ENCODE measurements at places on chromosomes 4 and X.

DNA sequence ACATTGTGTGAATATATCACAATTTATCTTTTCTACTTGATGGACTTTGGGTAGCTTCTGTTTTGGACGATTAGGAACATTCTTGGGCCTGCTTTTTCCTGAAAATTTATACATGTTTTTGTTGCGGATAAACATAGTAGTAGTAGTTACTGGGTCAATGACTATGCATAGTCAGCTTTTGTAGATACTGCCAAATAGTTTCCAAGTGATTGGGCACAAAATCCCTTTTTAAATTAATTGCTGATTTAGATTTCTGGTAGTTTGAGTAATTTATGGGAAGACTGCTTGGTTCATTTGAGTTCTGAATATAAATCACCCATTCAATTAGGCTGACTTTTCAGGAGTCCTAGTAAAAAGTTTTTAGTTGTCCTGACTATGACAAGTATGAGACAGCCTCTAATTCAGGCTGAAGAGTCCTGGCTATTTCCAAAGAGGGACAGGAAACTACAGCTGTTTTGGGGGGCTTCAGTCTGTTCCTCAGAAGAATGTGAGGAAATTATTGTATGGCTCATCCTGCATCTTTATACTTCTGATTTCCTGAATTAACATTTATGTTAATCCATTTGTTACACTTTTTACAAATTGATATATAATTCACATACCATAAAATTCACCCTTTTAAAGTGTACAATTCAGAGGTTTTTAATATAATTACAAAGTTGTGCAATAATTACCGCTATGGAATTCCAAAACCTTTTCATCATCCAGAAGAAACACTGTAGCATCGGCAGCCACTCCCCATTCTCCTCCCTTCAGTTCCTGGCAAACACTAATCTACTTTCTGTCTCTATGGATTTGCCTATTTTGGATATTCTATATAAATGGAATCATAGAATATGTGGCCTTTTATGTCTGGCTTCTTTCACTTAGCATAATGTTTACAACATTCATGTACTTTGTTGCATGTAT, 14.2 kb downstream of the LRP2BP start:
- no peak for DNase-seq

DNA sequence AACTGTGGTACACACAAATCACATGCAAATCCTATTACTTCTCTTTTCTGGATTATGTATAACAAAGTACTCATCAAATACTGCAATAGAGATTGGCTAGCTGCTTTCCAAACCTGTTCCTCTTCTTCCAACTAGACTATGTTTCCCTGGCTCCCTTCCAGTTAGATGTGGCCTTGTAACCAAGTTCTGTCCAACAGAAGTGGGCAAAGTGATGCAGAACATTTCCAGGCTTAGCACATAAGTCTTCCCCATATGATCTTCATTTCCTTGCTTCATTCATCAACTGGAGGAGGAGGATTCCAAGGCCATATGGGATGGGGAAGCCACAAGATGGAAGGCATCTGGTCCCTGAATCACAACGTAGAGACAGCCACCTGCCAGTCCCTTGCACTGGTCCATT, 8.0 kb downstream of the SLC9A7 start:
- no peak for DNase-seq

DNA sequence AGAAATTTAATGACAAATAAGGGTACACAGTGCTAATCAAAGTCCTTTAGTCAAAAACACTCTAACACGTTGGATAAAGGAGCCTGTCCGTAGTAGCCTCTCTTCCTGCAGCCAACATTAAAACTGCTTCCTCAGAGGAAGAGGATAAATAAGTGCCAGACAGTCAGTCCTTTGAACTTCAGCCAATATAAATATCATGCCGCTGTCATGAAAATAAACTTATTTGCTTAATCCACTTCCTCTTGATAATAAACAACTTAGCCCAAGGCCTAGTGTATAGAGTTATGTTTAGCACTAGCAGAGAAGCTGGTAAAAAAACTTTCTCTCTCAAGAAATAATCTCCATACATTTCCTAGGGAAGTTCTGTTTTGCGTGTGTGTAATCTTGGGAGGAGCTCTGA, 196.7 kb downstream of the HS3ST1 start:
- no peak for DNase-seq

DNA sequence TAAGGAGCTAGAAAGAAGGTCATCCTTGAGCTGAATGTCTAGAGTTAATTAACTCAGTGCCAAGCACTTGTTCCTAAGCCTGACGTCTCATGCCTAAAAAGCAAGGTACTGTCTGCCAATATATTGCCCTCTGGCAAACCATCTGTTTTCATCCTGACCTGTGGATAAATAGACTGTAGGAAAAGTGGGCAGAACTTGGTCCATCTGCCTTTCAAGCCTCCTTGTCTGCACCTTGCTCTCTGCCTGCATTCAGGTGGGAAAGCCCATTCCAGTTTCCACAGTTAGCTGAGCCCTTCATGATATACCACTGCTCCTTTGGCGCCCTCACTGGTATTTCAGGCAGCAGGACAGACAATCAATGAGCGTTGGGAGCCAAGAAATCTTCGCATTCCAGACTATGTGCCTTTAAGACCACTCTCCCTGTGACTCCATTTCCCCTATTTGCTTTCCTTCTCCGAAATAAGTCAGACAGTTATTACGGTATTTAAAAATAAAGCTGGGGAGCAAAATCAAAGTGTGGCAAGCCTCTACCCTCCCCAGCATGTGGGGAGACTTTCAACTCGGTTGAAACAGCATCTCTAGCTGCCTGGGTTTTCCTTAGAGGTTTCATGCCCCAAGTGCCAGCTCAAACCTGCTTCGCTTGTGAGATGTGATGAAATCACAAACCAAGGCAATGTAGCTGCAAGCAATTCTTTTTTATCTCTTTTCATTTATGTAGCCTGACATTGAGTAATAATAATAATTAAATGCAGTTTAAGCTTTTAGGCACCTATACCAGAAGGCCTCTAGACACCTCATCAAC, 2.5 kb upstream of the CCDC149 start:
- no peak for DNase-seq

DNA sequence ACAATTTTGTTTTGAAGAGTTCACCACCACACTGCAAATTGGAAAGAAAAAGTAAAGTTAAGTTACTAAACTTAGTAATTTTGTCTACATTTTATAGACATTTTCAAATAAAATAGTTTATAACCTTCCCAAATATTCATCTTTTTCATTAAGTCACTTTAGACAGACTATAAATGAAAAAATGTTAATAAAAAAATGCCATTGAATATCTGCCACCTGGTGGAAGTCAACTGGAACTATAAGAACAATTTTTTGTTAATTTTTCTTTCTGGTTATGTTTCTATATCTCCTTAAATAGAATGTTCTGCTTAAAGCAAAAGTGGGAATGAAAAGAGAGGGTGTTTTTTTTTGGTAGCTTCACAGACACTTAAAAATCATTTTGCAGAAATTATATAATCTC, 534.4 kb upstream of the PCDH10 start:
- DNase-seq, result no peak

GRCh38 chr4:108094131-108094530, 74.6 kb downstream of the LEF1 start:
- no peak for DNase-seq

GRCh38 chrX:47047989-47048388, 30.3 kb upstream of the RGN start:
- DNase-seq, result no peak

DNA sequence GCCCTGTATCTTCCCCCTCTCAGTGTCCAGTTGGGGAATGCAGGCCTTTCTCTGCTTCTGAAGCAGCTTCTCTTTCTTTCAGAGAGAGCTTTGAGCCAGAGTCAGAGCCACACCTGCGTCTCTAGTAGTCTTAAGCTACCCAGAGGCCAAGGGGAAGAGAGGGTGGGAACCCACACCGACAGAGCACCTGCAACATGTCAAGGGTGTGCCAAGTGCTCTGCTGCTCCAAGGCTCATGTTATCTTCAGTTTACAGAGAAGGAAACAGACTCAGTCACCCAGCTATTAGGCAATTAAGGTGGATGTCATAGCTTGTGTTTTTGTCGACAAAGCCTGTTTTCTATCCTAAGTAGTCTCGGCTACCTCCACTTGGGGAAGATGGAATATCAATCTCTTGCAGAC, 22.7 kb upstream of the RNF212 start:
- DNase-seq, result no peak

GRCh38 chr4:53586121-53586816, 5.0 kb downstream of the LNX1 start:
- DNase-seq, result peak; percentile 82

GRCh38 chr4:113146876-113147358, 97.5 kb downstream of the ANK2 start:
- DNase-seq, result no peak

DNA sequence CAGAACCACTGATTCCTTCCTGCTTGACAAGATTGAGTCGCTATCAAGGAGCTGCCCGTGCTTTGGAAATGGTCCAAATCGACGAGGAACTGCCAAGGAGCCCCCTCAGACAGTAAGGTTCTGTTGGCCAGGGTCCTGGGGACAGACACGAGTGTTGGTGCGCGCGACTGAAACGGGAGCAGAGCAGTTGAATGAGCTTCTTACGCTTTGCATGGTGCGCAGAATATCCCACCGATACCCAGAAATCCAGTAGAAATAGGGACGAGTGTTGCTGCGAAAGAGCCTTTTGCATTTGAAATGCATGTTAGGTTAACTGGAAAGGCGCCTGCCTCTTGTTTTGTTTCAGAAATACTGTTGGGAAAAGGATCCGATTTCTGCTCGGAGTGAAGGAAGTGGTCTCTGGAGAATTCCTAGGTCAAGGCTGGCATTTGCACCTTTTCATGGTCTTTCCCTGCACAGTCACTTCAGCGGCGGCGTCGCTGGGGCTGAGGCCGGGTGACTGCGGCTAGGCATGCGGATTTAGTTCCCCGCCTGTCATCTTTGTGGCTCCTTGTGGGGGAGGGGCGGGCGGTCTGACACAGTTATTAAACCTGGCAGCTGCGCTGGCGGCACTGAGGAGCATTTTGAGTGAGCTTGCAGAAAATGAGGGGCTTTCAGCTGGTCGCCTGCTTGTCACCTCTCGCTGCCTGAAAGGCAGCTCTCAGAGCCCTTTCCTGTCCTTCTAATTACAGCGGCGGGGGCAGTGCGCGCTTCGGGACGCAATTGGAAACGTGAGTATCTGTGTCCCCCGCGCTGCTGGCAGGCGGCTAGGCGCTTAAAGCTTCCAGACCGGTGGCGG, 51.5 kb upstream of the TRIM2 start:
- no peak for DNase-seq

Data from GM04503 (cell line).